RCC 7860 (cell line): ENCODE measurements at places on chromosomes 3 and 15.

GRCh38 chr15:82979726-82980125, 6.3 kb upstream of the RAMAC start:
- no peak for DNase-seq

DNA sequence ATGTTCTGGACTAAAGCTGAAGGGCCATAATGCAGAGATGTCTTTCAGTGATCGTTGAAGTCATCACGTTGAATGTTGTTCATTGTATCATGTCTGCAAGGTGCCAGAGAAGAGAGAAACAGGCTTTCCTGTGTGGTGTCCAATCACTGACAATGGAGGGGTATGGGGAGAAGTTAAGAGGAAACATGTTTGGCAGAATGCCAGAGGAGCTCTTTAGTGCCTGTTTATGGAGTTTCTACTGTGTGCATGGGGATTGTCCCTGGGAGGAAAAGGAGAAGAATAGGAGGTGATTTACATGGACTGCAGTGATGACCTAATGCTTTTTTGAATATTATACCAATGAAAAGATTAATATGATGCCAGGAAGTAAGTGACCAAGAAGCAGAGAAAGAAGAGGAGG, 11.7 kb downstream of the SCAANT1 start:
- DNase-seq, result no peak

DNA sequence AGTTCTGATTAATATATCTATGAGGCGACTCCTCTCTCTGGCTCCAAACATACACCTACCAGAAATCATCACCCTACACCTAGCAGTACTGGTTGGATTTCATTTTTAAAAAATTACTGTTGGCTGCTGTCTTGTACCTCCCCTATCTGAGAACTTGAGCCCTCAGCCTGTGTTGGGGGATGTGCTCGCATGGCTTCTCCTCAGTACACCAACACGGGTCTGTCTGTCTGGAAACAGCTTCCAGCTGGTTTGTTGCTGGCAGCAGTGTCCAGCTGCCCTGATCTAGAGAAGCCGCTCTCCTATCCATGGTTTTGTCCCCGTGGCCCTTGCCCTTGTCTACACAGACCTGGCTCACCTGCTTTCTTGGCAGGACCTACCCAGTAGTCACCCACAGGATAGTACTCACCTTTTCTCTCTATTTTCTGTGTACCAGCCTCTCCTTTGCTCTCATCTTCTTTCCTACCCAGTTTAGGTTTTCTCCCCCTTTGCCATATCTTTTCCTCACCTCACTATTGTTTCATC, 43.2 kb upstream of the NEDD4 start:
- DNase-seq, result no peak

DNA sequence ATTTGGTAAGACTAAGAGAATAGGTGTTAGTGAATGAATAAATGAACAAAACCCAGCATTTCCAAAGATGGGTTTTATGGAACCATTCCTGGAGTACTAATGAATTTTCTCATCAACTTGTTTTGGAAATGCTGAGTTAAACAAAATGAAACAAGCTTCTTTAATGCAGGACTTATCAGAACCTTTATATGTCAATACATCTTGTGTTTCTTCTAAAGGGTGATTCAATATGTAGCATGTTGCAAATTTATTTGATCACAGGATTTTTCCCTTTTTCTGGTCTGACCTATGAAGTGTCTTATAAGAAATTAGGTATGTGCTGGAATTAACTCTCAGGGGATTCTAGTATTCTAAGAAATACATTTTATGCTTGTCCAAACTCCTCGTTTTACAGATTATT, 53.2 kb downstream of the EDEM1 start:
- DNase-seq, result no peak

GRCh38 chr15:91231703-91232102, 131.6 kb downstream of the SV2B start:
- no peak for DNase-seq

DNA sequence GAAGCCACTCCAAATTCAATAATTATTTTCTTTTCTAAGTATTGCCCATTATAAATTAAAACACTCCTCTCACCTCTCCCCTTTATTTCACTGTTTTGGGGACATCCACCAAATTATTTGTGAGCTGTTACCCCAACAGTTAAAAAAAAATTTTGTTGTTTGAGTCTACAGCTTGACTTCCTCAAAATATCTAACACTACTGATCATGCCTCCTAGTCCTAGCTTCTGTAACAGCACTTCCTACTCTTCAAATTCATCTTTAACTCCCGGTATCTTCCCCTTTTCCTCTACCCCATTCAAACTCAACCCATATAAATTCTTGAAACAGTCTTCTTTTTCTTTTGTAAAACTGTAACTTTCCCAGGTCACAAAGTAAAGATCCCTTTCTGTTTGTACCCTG, 15.9 kb downstream of the PARL start:
- DNase-seq, result no peak

DNA sequence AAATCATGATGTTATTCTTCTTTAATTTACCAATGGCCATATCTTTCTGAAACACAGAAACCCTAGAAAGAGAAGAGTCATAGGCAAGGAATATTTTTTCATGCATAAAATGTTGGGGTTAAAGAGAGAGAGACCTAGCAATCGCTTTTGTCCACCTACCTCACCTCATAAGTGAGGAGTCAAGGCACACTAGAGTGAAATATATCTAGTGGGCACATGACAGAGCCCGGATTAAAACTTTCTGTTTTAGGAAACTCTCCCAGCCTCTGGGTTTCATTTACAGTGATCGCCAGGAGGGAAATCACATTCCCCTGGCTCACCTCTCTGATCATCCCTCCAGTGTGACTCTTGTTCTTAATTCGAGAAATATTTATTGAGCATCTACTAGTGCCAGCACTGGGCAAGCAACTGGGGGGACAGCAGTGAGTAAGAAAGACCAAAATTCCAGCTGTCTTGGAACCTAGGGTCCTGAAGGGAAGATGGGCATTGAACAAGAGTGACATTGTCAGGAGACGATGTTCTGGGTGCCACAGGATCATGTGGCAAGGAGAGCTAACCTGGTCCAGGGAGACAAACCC, 1.3 kb downstream of the CAPN3 start:
- DNase-seq, result no peak

DNA sequence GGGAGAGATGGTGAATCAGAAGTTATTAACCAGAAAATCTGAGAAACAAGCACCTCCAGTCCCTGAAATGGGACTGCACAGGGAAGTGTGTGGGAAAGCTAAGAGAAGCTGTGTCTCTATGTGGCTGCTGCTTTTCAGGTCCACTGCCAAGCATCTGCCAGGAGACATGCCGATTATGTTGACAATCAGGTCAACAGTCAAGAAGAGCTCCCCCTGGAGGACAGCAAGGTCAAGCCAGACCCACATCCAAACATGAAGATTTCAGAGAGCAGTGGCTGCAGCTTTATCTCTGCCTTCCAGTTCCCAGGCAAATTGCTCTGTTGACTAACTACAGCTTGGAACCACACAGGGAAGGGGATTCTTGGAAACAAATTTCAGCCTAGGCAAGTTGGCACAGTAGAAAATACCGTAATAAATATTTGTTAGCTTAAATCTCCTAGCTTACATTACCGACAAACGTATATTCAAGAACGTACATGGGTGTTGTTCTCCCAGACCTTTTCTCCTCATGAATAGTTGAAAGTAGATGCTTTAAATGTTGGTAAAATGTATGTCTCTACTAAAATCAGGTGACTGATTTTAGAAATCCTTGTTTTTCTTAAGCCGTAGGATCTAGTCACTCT, 394.5 kb upstream of the RARB start:
- peak; percentile 22 for DNase-seq

DNA sequence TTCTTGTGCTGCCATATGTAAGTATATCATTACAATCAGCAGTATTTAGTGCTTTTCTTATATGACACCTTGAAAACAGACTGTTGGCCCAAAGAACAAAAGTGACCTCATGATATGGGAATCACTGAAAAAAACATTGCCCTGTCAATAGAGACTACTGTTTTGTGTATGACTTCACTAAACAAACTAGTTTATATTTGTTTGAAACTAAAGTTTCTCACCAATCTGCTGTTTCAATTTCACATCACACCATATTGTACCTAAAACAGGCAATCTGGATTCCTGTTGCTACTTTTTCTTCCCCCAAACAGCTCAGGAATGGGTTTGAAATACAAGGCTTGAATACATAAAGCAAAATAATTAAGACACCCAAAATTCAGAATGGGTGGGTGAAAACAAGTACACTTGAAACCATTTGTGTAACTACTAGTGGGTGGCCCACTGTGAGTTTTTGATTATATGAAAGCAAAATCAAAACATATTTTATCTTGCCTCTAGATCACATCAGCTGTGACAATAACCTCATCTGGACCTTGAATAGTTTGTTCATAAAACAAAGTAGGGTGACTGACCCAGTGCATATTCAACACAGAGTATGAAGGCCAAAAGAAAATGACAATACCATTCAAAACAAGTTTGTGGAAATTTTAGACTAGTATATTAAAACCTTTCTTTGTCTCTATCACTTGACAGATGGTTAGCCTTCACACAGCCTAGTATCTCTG, 5.9 kb downstream of the ZBTB20 start:
- DNase-seq, result no peak

- peak; percentile 20 for DNase-seq
Observed at GRCh38 chr3:143002083-143002712, 828 bp downstream of the U2SURP start.

DNA sequence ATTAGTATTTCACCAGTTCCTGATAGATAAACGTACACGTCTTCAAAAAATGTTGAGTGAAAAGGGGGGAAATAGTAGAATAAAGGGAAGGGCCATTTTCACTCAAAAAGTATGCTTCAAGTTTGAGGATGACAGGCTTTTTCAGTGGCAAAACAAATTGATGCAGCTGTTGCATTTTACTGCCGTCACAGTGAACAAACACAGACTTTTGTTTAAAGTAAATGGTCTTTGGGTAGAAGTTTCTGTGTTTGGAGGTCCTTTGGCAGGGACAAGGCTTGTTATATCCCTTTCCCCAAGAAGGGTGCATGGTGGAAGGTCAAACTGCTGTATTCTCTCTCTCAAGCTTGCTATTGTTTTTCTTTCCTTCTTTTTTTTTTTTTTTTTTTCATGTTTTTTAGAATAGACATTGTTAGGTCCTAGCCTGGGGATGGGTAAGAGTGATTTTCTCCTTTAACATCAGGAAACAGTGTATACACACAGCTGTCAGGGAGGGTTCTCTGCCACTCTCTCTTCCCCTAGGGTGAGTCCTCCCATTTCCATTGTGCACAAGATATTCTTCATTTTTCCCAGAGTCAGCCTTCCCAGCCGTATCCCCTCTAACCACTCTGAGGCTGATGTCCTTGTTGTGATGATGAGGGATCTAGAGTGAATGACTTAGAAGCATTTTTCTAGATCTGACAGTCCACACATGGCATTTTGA, 6.6 kb upstream of the SUCNR1 start:
- no peak for DNase-seq

GRCh38 chr15:78209646-78210348, 24.6 kb downstream of the ACSBG1 start:
- DNase-seq, result no peak

DNA sequence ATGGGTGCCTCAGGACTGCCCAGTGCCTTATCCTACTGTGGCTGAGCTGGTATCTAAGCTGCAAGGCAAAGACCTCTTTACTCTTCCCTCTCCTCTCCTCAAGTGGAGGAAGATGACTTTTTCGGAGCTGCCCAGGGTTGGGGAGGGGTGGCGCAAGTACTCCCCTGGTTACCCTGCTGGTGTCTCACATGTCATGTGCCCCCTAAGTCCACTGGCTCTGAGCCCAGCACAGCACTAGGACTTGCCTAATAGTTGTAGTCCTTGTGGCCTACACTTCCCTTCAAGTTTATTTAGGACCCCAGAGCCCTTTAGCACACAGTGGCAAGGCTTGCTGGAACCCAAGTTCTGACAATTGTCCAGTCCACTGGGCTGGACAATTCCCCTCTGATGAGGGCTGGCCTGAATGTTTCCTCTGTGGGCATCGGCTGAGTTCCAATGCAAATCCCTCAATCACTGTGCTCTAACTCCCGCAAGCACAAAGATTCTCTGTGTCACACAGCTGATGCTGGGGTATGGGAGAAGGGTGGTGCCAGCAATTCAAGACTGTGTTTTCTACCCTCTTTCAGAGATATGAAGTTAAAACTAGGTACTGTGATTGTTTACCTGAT, 60.4 kb downstream of the UQCC5 start:
- no peak for DNase-seq

- no peak for DNase-seq
Observed at GRCh38 chr3:154398084-154398967, 31.7 kb downstream of the GPR149 start.

DNA sequence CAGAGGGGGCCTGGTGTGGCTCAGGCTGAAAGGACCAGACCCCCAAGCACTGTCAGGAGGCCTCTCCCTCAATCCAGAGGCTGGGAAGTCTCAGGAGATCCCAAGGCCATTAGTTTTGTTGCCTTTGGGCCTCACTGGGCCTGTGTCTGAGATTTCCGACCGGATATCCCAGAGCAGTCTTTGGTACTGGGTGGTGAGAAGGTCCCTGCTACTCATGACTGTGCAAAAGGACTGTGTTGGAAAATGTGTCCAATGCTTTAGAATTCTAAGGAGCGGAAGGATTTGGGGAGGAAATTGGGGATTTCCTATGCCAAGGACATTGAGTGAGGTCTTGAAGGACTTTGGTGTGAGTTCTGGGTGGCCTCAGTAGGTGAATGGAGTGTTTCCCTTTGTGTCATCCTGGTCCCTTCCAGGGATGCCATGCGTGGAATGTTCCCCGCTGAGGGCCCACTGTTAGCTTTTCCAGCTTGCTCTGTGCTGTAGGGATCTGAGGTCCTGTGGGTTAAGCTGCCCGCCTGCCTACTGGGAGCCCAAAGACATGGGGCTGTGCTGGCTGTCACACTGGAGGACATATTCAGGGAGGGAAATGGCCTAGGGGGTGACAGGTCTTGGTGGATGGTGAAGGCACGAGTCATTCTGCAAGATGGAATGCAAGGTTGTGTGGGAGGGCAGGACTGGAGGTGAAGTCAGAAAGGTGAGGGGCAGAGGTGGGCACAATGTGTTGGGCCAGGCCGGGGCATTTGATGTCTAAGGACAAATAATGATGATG, 16.4 kb downstream of the SMAD6 start:
- no peak for DNase-seq

- DNase-seq, result no peak
Observed at GRCh38 chr15:90044191-90044590, 43.1 kb downstream of the ZNF710 start.

DNA sequence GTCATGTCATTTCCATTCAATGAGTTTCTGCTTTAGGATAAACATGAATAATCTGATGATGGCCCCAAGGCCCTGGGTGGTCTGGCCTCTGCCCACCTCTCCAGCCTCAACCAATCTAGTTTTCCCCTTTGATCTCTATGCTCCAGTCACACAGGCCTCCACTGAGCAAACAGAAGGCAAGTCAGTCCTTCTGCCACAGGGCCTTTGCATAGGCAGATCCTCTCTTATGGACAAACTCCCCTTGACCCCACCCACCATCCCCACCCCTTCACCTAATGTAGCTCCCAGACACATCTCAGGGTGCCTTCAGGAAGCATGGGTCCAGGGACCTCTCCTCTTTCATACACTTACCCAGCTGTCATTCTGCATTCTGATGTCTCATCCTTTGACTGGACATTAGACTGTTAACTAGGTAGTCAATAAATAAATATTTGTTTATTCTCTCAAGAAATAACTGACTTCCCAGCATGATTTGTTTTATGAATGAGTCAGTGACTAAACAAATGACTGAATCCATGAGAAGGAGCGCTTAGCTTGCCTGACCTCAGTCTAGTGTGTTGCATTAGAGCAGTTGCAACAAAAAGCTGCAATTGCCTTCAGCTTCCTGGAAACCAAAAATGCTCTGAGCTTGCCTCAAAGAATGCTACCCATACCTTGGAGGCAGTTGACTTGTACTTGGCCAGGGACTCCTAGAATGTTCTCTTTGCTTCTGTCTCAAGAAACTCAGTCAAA, 386.6 kb upstream of the WNT5A start:
- no peak for DNase-seq
